ENCODE measurements at places on chromosomes 16 and 17.
A peak's percentile ranks its signal among the peaks of the same experiment; 100 is the strongest.

GRCh38 chr16:11089504-11090124, 145.2 kb downstream of the CLEC16A start:
- DNase-seq = no peak

DNA sequence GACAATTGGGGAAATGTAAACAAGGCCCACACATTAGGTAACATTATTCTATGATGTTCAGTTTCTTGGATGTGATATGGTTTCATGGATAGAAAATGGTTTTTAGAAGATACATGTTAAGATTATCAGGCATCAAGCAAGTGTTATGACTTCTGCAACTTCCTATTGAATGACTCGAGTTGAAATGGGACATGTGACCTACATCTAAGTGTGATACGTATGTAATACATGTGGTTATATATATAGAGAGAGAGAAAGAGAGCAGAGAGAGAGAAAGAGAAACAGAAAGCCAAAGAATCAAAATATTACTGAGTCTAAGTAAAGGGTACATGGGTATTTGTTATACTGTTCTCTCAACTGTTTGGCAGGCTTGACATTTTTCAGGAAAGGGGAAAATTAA, 1.7 kb downstream of the TMEM170A start:
- peak; percentile 51 for DNase-seq

GRCh38 chr17:61689610-61690180, 98.7 kb upstream of the NACA2 start:
- no peak for DNase-seq

- DNase-seq = no peak
Measured at GRCh38 chr16:30771726-30772125, 9.6 kb downstream of the RNF40 start.

GRCh38 chr17:37465069-37465616, 24.5 kb upstream of the DUSP14 start:
- DNase-seq = no peak

DNA sequence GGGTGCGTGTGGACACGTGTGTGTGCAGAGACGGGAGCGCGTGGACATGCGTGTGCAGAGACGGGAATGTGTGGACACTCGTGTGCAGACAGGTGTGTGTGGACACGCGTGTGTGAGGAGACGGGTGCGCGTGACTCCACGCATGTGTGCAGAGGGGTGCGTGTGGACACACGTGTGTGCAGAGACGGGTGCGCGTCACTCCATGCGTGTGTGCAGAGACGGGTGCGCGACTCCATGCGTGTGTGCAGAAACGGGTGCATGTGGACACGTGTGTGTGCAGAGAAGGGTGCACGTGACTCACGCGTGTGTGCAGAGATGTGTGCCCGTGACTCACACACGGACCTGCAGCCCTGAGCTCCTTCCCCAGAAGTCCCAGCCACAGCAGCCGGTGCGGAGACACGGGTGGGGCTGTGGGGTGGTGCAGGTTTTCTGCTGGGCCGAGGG, 2.2 kb upstream of the CD7 start:
- no peak for DNase-seq

- DNase-seq = no peak
Measured at GRCh38 chr16:88977018-88977811, at the start of gene CBFA2T3. Gene CBFA2T3, minus strand, starts transcription at chr16:88977207. Its CDS starts 400 bp downstream, at chr16:88976807.

GRCh38 chr16:67883872-67884261, 818 bp upstream of the NRN1L start:
- DNase-seq = peak; percentile 78

Data from CD4-positive, alpha-beta T cell treated with Interleukin-10 for 1 hour (primary cell).